ENCODE measurements at places on chromosomes 2 and 18. TPM values are rescaled to one million over a fixed set of nuclear protein-coding genes. Genes with fewer than 3 reads are reported as not detected.

Gene ATAD2B
- 11.9 TPM for total RNA-seq

DNA sequence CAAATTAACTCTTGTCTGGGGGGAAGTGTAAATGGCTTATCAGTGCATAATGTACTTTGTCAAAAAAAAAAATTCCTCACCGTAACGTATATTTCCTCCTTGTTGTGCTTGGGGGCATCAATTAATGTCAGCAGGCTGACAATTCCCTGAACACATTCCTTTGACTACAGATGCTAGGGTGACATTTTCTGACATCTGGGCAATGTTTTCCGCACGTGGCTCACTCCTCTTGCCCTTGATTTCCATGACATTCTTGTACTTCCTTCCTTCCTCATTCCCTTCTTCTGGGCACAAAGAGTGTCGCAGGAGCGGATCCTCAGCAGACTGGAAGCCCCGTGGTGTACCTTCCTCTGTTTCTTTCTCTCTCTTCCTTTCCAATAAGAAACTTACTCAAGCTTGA, 173.7 kb downstream of the SP3 start:
- no peaks in the 10 kb centered on the region for H3K36me3 ChIP-seq
- H3K27me3 ChIP-seq, result peaks cover 17% of the 10 kb centered on the region
- no peak overlapping the region for H3K27ac ChIP-seq
- H3K4me1 ChIP-seq, result no peaks in the 10 kb centered on the region
- DNase-seq, result no peak

- peaks cover 26% of the 10 kb centered on the region for H3K27me3 ChIP-seq
- H3K27ac ChIP-seq, result peak overlapping the region; percentile 83
- peaks cover 43% of the 10 kb centered on the region for H3K36me3 ChIP-seq
- H3K4me3 ChIP-seq, result no peak overlapping the region
Measured at GRCh38 chr2:102138331-102138730, 4.2 kb upstream of the IL1R1 start.

DNA sequence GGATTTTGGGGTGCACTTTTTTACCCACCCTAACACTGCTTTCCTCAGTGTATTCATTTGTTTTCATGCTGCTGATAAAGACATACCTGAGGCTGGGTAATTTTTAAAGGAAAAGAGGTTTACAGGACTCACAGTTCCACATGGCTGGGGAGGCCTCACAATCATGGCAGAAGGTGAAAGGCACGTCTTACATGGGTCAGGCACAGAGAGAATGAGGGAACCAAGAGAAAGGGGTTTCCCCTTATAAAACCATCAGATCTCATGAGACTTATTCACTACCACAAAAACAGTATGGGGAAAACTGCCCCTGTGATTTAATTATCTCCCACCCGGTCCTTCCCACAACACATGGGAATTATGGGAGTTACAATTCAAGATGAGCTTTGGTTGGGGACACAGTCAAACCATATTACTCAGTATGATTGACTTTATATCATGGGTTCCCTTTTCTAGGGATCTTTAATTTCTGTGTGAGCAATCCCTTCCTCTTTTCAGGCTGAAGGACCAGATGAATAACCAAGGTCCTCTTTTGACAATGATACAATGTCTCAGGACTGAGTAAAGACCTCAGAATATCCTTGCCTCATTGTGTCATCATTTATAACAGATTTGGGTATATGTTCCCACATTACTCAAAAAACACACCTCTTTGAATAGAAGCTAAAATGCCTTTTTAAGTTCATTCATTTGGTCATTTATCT, 100.1 kb upstream of the TRIB2 start:
- peaks cover 18% of the 10 kb centered on the region for H3K4me1 ChIP-seq
- no peak overlapping the region for H3K4me3 ChIP-seq
- no peak for DNase-seq
- H3K36me3 ChIP-seq, result no peaks in the 10 kb centered on the region
- no peaks in the 10 kb centered on the region for H3K27me3 ChIP-seq

DNA sequence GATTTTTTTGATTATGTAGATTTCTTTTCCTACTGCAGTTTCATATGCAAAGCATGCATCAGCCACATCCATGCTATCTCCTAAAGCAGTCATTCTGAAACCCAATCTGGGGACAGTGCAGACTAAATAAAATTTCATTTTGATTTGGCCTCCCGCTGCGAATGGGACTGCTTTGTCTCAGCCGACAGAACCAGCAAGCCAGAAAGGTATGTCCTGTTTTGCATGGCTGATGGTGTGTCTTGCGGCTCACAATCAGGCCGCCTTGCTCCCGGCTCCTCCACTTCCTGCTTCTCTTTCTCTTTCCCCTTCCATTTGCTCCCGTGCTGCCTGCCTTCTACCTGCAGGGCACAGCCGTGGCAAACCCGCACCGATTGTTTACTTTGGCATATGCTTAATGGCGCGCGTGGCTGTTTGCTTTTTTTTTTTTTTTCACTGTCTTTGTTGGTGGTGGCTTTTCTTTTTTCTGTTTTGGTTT, 419.6 kb upstream of the POU3F3 start:
- no peaks in the 10 kb centered on the region for H3K36me3 ChIP-seq
- H3K4me3 ChIP-seq, result peak overlapping the region; percentile 32
- peaks cover 39% of the 10 kb centered on the region for H3K27me3 ChIP-seq
- H3K4me1 ChIP-seq, result peaks cover 5% of the 10 kb centered on the region
- peak; percentile 2 for DNase-seq
